ENCODE measurements at places on chromosomes 4 and X.

GRCh38 chrX:42973321-42973720 is 195.4 kb upstream of the PPP1R2C start:
- DNase-seq, result no peak

- DNase-seq, result peak; percentile 30
Measured at GRCh38 chrX:13658602-13659001, 5.7 kb downstream of the TCEANC start.

DNA sequence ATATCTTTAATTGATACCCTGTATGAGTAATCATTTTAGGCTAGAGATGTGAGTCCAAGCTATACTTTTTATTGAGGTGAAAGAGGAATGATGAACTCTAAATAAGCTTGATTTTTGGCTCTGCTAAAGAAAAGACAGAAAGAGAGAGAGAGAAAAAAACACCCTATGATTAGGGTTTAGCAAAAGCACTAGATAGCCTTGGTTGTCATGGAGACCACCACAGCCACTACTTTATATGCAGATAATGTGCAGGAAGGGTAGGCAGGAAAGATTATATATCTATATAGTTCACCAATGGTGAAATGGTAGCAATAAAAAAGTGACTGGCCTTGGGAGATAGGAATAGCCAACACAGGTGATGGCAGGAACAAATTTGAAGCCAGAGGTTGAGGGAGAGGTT is 69.9 kb upstream of the CAMK2D start:
- DNase-seq, result peak; percentile 13

- peak; percentile 69 for DNase-seq
Measured at GRCh38 chr4:104860238-104861123, 286.2 kb upstream of the TET2 start.

DNA sequence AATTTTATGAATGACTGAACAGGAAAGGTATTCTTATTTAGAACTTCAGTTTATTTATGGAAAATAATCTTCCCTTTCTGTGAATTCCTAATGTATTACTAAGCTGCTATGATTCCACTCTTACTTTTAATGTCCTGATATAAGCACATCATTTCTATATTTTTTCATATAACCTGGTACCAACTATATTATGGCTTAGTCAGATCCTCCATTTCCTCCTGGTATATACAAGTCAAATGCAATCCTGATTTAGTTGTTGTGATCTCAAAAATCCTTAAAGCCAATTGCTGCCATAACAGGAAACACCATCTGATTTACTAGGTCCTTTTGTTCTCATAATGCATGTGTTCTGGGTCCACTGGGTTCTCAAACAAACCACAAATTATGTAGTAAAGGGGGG is 26.8 kb downstream of the TRMT2B start:
- no peak for DNase-seq

GRCh38 chr4:41715155-41715554 is 33.4 kb downstream of the PHOX2B start:
- no peak for DNase-seq

- peak; percentile 46 for DNase-seq
Measured at GRCh38 chr4:185470501-185471195, 885 bp downstream of the CCDC110 start.

DNA sequence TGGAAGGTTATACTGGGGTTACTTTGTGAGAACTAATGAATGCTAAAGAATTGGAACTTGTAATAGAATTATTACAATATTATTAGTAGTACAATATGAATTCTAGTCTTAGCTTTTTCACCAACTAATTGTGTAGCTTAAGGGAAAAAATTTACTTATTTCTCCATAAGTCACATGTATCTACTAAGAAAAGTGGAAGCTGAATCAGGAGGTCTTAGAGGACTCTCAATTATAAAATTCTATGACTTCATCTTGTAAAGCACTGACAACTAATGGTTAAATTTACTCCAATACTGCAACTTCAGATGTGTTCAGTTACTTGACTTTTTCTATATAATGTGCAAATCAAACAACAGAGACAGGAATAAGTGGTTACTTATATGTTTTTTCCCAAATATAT is 899 bp upstream of the TMPRSS11D start:
- no peak for DNase-seq

- no peak for DNase-seq
Measured at GRCh38 chr4:60588556-60588955, 611.6 kb upstream of the ADGRL3 start.

GRCh38 chrX:134075894-134076718 is 90.7 kb upstream of the GPC3 start:
- no peak for DNase-seq

GRCh38 chr4:132642016-132642817 is 506.9 kb upstream of the PCDH10 start:
- DNase-seq, result no peak

GRCh38 chr4:78749258-78749971 is 26.7 kb upstream of the BMP2K start:
- no peak for DNase-seq

- DNase-seq, result no peak
Measured at GRCh38 chr4:153094435-153094834, 109.8 kb upstream of the TRIM2 start.

- no peak for DNase-seq
Measured at GRCh38 chrX:23854122-23854521, 53.6 kb downstream of the APOO start.

- DNase-seq, result no peak
Measured at GRCh38 chr4:76738086-76738931, 159.6 kb downstream of the SOWAHB start.

DNA sequence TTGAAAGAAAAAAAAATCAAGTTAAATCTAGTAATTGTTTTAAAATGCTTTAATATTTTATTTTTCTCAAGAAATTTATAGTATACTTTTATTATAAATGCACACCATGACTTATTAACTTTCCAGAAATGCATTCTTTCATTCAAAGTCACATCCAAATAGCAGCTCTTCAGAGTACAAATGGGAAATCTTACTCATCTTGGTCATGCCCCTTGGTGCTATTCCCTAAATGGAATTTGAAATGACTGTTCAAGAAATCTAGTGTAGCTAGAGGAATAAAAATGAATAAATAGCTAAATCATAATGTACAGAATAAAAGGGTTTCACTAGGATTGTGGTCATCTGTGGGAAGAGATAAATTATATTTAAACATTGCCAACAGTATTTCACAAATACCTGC is 1139.7 kb downstream of the PCDH18 start:
- no peak for DNase-seq

- no peak for DNase-seq
Measured at GRCh38 chrX:68918202-68918601, 89.4 kb downstream of the EFNB1 start.

DNA sequence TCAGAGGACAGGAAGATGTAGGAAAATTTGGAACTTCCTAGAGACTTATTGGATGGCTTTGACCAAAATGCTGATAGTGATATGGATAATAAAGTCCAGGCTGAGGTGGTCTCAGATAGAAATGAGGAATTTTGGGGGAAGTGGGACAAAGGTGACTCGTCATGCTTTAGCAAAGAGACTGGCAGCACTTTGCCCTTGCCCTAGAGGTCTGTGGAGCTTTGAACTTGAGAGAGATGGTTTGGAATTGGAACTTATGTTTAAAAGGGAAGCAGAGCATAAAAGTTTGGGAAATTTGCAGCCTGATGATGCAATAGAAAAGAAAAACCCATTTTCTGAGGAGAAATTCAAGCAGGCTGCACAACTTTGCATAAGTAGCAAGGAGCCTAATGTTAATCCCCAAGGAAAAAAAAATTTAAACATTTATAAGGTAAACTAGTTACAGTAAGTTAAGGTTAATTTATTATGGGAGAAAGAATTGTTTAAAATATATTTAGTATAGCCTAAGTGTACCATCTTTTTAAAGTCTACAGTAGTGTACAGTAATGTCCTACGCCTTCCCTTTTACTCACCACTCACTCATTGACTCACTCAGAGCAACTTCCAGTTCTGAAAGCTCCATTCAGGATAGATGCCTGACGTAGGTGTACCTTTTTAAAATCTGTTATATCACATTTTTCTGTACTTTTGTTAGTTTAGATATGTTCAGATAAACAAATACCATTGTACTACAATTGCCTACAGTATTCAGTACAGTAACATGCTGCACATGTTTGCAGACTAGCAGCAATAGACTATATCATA is 101.2 kb downstream of the FAM13A start:
- DNase-seq, result no peak

GRCh38 chr4:139077567-139078355 is 62.2 kb downstream of the NOCT start:
- DNase-seq, result no peak

DNA sequence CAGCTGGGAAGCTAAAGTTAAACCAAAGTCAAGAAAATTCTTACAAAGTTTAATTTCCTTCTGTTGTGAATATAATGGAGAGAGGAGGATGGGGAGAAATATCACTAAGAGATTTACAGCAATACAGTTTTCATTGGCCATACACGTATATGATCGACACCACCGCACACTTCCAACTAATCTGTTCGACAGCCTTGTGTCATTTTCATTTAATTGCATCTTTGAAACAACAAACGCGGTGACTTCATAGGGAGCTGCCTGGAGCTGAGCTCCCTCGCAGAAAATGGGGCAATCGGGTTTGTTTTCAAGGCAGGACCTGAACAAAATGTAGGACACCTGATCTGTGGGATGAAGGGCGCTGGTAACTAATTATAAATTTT is 1.3 kb downstream of the PTPN13 start:
- no peak for DNase-seq

GRCh38 chr4:114472269-114473032 is 126.2 kb upstream of the UGT8 start:
- DNase-seq, result no peak

DNA sequence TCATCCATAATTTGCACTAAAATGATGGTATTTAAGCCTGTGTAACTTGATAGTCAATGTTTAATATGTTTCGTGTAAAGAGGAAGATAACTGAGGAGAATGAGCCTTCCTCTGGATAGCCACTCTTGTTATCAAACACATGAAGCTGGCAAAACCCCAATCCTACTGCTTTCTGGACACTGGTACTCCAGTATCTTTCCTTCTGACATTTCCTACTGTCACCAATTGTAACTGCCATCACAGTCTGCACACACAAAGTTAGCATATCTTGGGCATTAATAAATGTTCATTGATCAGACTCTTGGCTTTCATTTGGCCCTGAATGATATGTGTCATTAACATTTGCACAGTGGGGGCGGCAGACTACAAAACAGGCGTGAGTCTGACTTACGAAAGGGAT is 419.1 kb downstream of the TMA16 start:
- DNase-seq, result no peak

GRCh38 chr4:158313566-158313965 is 103.3 kb downstream of the TMEM144 start:
- DNase-seq, result no peak

- DNase-seq, result no peak
Measured at GRCh38 chr4:156764145-156764544, 207.5 kb downstream of the PDGFC start.

GRCh38 chrX:131979116-131979515 is 44.0 kb upstream of the STK26 start:
- DNase-seq, result no peak
